Fibroblast of skin of scalp (primary cell): ENCODE measurements at places on chromosomes 3 and 15.

DNA sequence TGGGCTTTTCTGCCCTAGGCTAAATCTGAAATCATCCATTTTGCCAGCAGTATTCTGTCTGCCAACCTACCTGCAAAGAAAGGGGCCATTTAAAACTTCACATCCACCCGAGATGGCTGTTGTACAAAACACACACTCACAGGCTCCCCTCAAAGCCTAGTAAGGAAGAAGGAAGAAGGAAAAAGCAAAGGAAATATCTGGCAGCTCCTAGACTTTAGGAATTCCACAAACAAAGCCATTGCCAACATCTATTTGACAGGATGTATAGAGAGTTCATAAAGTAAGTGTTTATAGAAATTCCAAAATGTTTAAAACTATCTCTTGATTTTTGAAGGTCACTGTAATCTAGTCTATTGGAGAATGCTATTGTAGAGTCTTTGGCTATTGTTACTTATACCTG, 91.9 kb upstream of the THBS1 start:
- DNase-seq, result no peak

DNA sequence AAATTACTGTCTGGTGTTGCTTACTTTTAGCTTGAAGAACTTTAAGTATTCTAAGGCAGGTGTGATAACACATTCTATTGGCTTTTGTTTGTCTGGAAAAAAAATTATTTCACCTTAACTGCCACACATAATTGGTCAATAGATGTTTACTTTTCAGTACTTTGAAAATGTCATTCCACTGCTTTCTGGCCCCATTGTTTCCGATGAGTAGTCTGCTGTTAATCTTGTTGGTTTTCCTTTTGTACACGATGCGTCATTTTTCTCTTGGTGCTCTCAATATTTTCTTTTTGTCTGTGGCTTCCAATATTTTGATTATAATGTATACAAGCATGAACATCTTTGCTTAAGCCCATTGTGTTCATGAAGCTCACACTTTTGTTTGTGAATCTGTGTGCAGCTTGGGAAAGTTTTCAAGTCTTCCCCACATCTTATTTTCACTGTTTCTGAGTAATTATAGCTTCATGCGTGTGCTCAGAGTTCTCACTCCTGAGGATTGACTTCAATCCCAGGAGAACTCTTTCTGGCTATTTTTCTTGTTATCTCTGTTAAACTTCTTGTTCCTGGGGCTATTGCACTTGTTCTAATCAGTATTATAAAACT, 664.7 kb downstream of the IGSF11 start:
- DNase-seq, result no peak

GRCh38 chr3:60555686-60556354, 695.4 kb downstream of the FHIT start:
- peak; percentile 12 for DNase-seq

- DNase-seq, result peak; percentile 48
Measured at GRCh38 chr3:27659279-27660021, 62.7 kb downstream of the EOMES start.

GRCh38 chr3:119636891-119637611, 23.3 kb downstream of the POPDC2 start:
- DNase-seq, result no peak

DNA sequence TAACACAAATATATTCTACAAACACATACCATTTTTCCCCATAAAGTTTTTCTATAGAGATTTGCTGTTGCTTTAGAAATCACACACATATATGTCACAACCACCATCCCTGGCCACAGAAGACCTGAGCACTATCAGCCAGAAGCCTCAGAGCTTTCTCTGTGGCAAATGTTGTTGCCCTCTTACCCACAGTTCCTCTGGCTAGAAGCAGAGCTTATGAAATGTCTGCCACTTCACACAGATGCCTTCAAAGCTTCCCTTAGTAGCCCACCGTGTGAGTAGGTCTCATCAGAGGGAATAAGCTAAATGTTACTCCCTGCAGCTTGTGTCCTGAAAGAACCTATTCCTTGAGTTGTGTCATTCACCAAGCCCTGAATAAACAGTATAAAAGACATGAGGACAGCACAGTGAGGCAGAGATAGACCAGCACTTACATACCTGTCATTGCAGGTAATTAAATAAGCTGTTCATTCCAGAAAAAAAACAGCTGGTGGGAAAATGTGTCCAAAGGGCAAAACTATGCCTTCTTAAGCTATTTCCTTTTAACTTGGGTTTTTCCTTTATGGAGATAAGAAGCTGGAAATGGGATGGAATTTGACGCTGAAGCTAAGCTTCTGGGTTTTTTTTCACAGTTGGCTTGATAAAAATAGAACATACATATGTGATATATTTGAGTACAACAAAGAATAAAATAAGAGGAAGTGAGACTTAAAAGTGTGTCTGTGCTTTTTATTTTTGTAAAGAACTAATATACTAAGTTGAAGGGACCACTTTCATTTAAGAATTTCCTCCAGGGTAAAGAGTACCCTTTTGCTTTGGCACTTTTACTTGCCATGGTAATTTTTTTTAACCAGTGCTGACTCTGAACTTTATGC, 391.4 kb downstream of the KCNH8 start:
- no peak for DNase-seq

GRCh38 chr3:195207056-195207455, 63.9 kb downstream of the XXYLT1 start:
- no peak for DNase-seq

DNA sequence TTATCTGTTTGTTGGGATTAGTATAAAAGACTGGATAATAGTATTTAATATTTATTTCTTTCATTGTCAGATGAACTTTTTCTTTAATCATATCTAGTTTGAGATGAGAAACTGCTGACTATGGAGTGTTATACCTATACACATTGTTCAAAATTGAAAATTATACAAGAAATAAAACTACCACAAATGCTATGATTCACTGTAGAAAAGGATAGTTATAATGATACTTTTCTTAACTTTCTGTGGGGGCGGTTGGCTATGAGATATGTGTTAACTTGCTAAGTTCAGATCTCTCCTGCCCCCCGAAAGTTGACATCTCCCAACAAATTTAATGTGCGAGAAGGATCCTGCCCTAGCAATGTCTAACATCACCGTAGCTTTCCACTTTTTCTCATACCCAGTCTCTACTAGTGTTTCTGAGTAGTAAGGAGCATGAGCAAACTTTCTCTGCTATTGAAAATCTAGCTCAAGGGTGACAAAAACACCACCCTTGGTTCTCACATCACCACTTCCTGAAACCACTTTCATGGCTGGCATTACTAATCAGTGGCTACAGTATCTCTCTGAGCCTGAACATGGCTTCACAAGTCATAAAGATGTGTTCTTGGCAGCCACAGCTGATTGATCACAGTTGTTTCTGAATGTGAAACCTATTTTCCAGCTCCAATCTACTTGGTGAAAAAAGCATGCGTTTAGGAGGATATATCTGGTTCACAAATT, 15.8 kb upstream of the SAMMSON start:
- DNase-seq, result no peak

DNA sequence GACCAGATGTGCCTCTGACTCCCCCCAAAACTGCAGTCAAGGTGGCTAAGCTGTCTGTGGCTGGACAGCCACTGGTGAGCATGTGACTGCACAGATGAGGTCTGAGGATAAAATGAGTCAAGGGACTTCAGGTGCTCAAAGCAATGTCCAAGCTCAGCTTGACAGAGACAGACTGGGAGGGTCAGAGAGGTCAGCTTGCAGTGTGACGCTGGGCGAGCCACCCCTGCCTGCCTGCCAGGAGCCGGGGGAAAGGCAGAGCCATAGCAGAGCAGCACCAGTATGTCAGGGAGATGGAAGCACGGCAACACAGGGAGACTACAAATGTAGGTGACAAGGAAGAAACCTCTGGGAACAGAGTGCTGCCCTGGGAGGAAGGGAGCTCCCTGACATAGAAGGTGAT, 399.4 kb downstream of the OCA2 start:
- DNase-seq, result no peak

GRCh38 chr15:93252780-93253179, 163.8 kb upstream of the RGMA start:
- DNase-seq, result no peak

- DNase-seq, result no peak
Measured at GRCh38 chr3:127113571-127113891, 79.4 kb upstream of the PRR23E start.

DNA sequence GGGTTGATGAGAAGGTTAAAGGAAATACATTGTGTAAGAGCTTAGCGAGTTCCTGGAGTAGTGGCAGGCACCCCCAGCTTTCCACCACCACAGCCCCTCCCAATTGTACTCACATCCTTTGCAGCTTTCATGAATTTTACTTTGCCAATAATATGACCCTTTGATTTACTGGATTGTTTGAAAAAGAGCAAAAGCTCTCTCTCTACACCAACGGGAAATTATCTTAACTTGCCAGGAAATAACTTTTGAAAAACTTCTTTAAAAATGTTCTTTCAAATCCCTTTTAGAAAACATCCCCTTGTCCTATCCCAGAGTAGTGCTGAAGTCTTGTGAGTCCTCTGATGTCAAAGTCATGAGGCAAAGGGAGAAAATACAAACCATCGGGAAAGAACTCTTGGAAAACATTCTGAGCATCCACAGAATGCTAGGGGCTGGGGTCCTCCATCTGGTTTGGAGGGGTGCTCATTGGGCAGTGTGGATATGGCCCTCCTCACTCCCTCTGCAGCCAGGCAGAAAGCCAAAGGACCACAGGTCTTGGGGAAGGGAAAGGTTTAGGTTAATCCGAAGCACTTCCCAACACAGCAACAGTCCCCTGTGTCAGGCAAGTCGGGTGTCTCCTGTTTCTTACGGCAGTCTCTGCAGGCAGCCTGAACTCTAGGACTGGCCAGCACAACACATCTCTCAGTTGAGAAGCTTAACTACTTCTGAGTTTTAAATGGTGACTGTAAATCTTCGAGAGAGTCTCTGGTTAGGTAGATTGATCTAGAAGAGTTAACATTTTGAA, 36.5 kb downstream of the BOC start:
- DNase-seq, result no peak

DNA sequence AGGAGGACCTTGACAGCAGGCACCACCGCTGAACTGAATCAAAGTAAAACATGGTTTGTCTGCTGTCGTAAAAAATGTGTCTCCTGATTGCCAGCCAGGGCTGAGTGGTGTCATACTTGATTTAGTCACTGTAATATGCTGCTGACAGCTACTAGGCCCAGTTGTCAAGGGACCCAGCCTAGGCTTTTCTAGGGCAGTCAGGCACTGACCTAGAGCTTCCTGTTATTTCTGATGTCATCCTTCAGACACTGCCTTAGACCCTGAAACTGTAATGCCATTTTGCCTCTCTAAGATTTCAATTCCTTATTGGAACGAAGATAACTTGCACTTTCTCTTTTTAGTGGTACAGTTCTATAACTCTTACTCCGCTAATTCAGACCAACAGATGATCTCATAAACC, 2.6 kb upstream of the MRPL3 start:
- no peak for DNase-seq
